ENCODE measurements at places on chromosomes 3 and 15. TPM values are rescaled to one million over a fixed set of nuclear protein-coding genes. Genes with fewer than 3 reads are reported as not detected.
A peak's percentile ranks its signal among the peaks of the same experiment; 100 is the strongest.

CPNE4 gene
- not detected for polyA plus RNA-seq

SEC61A1 gene
- polyA plus RNA-seq = 59.7 TPM

PP2D1 gene
- not detected for polyA plus RNA-seq

DNA sequence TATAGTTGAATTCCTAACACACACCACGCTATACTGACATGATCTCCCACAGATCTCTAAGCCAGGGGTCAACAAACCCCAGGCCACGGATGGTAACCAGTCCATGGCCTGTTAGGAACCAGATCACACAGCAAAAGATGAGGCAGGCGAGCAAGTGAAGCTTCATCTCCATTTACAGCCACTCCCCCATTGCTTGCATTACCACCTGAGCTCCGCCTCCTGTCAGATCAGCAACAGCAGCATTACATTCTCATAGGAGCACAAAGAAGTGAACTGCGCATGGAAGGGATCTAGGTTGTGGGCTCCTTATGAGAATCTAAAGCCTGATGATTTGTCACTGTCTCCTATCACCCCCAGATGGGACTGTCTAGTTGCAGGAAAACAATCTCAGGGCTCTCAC, 2.7 kb downstream of the PDCD7 start:
- DNase-seq = no peak

GRCh38 chr3:105679951-105680350, 188.9 kb downstream of the CBLB start:
- DNase-seq = no peak

- no peak for DNase-seq
Observed at GRCh38 chr3:16028604-16029003, 145.9 kb upstream of the GALNT15 start.

DGKG gene
- 1.1 TPM for polyA plus RNA-seq

DNA sequence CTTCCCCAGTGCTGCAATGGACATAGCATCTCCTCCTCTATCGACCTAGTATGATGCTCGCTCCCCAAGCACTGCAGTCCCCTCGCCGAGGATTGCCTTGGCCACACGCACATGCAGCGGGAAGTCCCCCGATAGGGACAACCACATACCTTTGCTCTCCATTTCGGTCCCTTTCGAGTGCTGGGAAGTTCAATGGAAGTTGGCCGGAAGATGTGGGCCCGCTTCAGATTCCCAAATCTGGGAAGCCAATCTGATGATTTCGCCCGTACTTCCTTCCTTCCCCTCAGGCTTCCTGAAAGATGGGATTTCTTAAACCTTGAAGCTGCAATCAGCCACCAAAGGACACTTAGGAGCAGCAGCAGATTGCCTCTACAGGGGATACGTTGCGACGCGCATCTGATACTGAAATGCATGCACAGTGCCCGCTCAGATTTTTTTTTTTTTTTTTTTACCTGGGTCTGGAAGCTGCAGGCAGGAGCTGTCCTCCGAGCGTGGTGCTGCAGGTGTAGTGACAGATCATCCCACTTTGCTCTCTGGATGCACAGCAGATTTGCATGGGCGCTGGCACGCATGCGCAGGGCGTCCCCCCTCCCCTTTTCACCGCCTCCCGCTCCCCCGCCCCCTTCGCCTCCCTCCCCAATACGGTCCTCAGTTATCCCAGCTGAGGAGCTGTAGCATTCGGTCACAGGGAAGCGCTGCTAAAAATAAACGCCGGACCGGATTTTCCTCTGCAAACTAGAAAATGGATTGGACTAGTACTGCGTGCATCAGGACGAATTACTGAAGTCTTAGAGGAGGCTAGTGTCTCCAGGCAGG, at the start of gene FGF12:
TSS of gene FGF12 (minus strand) at position 510 of the 816 bp plus-strand sequence.
- DNase-seq = no peak

DNA sequence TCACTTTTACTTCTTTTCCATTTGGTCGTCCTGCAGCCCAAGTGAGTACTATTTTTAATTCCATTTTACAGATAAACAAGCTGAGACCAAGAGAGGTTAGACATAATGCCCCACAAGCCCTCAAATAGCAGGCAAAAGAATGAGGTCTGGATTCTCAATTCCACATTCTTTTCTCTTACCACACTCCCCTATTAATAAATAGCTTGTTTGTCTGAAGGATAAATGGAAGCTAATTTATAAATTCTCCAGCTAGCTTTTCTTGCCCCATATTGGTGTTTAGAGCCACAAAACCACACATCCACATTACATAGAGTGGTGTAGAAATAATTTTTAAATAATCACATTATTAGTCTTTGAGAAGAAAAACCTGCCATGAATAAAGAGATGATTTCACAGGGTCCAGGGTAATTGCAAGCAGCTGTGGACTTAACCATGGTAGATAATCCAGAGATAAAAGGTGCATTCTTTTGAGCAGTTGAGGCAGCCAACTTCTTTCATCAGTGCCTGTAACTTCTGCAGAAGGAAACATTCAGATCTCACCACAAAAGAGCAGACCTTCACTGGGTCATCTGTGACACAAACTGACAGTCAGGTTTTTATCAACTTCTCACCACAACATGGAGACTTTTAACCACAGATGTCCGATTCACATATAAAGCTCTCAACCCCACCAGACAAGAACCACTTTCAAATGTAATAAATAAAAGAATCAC, 313.4 kb upstream of the STT3B start:
- DNase-seq = no peak

DNA sequence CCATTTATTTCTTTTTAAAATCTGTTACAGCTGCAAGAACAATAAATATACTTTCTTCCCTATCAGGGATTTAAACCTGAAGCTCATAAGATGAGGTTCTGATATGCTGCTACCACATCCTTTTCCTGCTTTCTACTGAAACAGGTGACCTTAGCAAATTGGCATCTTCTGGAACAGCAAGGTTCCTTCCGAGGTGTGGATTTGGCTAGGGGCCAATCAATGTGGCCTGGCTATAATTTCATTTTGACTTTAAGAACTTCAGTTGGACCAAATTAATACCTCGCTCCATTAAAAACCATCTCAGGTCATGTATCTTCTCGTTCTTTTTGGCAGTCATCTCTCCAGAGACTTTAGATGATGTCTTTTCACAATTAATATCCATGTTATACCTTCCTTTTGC, 53.4 kb upstream of the C3orf80 start:
- no peak for DNase-seq

- peak; percentile 8 for DNase-seq
Observed at GRCh38 chr3:105649480-105649879, 219.3 kb downstream of the CBLB start.
